ENCODE measurements at places on chromosomes 1 and 21. TPM values are rescaled to one million over a fixed set of nuclear protein-coding genes. Genes with fewer than 3 reads are reported as not detected.
A peak's percentile ranks its signal among the peaks of the same experiment; 100 is the strongest.

The IVL gene
- not detected for total RNA-seq

GRCh38 chr1:195053478-195053877, 1554.8 kb downstream of the KCNT2 start:
- no peaks in the 10 kb centered on the region for H3K27me3 ChIP-seq
- H3K4me1 ChIP-seq, result peaks cover 5% of the 10 kb centered on the region
- no peaks in the 10 kb centered on the region for H3K36me3 ChIP-seq
- peak overlapping the region; percentile 75 for H3K4me3 ChIP-seq
- DNase-seq, result no peak

The LORICRIN gene
- total RNA-seq, result not detected

GRCh38 chr21:41932576-41933312, 21.1 kb downstream of the C2CD2 start:
- peak overlapping the region; percentile 86 for H3K4me3 ChIP-seq
- H3K4me1 ChIP-seq, result peaks cover 33% of the 10 kb centered on the region
- H3K27ac ChIP-seq, result peak overlapping the region; percentile 96
- no peaks in the 10 kb centered on the region for H3K36me3 ChIP-seq
- peak; percentile 60 for DNase-seq
- no peaks in the 10 kb centered on the region for H3K27me3 ChIP-seq

DNA sequence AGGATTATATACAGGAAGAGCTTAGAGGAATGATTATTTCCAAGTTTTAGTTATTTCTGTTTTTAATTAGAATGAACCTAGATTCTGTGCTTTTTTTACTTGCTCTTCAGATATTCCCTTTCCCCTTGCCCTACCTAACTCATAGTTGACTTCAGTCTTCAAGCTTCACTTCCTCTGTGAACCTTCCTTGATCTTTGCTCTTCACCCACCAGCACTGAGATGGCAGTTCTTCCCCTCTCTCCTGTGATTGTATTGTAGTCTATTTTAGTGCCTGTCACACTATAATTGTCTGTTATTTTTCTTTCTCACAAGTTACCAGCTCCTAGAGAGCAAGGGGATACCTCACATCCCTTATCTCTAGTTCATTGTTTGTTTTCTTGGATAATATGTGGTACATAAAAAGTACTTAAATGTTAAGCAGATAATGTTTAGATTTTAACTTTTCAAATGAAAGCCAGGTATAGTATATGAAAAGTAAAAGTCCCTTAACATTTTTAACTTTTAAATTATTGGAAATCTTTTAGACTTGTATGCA, 33.2 kb downstream of the KCTD3 start:
- peaks cover 29% of the 10 kb centered on the region for H3K36me3 ChIP-seq
- H3K27me3 ChIP-seq, result no peaks in the 10 kb centered on the region
- H3K4me1 ChIP-seq, result peaks cover 63% of the 10 kb centered on the region
- no peak for DNase-seq

- H3K27ac ChIP-seq, result peak overlapping the region; percentile 11
- H3K36me3 ChIP-seq, result no peaks in the 10 kb centered on the region
- no peak overlapping the region for H3K4me3 ChIP-seq
- peaks cover 9% of the 10 kb centered on the region for H3K4me1 ChIP-seq
Observed at GRCh38 chr1:208510192-208510952, 266.2 kb upstream of the PLXNA2 start.

GRCh38 chr21:34705011-34705410, 36.2 kb downstream of the CLIC6 start:
- peaks cover 18% of the 10 kb centered on the region for H3K27me3 ChIP-seq
- DNase-seq, result no peak
- H3K4me1 ChIP-seq, result peaks cover 39% of the 10 kb centered on the region
- H3K36me3 ChIP-seq, result no peaks in the 10 kb centered on the region

- peak overlapping the region; percentile 65 for H3K27ac ChIP-seq
- peaks cover 23% of the 10 kb centered on the region for H3K36me3 ChIP-seq
- peaks cover 35% of the 10 kb centered on the region for H3K4me1 ChIP-seq
- DNase-seq, result peak; percentile 79
- no peaks in the 10 kb centered on the region for H3K27me3 ChIP-seq
- peak overlapping the region; percentile 39 for H3K4me3 ChIP-seq
Observed at GRCh38 chr1:221576268-221576667, 165.6 kb downstream of the DUSP10 start.

GRCh38 chr1:90926971-90927370, 94.9 kb downstream of the ZNF644 start:
- peaks cover 3% of the 10 kb centered on the region for H3K27me3 ChIP-seq
- DNase-seq, result no peak
- H3K27ac ChIP-seq, result peak overlapping the region; percentile 64

GRCh38 chr1:47635597-47635996, 197.8 kb downstream of the FOXD2 start:
- H3K27me3 ChIP-seq, result peaks cover 27% of the 10 kb centered on the region
- no peak overlapping the region for H3K27ac ChIP-seq
- no peak overlapping the region for H3K4me3 ChIP-seq
- H3K36me3 ChIP-seq, result no peaks in the 10 kb centered on the region
- H3K4me1 ChIP-seq, result peaks cover 14% of the 10 kb centered on the region
- DNase-seq, result peak; percentile 38

The TRIM67 gene
- not detected for total RNA-seq

The CALML6 gene
- 0.96 TPM for total RNA-seq

DNA sequence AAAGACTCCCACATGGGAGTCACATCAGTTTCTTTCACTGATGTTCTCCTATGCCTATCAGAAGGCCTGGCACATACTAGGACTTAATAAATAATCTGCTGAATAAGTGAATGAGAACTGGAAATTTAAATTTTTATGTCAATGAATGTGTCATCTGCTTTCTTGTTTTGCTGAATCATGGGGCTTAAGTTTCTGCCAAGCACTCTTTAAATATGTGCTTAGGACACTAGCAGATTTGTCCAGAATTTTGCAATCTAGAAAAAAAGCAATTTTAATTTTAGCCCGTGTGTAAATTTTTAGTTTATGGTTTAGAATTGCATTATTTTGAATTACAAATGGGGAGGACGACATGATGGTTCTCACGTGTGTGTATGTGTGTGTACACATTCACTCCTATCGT, 803.1 kb downstream of the USP25 start:
- H3K36me3 ChIP-seq, result no peaks in the 10 kb centered on the region
- peak overlapping the region; percentile 95 for H3K4me3 ChIP-seq
- DNase-seq, result peak; percentile 33
- H3K27me3 ChIP-seq, result no peaks in the 10 kb centered on the region
- peak overlapping the region; percentile 96 for H3K27ac ChIP-seq
- H3K4me1 ChIP-seq, result peaks cover 41% of the 10 kb centered on the region

The LCE1F gene
- total RNA-seq, result not detected

DNA sequence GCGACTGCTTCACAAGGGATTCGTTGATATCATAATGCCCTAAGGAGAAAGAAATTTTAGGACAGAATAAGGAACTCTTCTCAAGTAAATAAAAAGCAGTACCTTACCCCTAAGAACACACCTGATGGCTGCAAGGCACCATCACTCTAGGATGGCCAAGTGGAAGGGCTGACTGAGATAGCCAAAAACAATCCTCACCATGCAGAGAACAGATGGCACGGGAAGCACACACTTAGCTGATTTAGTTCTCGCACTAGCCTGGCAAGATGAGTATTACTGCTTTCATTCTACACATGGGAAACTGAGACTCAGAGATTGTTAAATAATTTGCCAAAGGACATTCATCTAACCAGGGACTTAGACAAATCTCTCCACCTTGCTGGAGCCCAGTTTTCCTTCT, 43.8 kb downstream of the STPG1 start:
- peaks cover 13% of the 10 kb centered on the region for H3K36me3 ChIP-seq
- H3K27ac ChIP-seq, result no peak overlapping the region
- no peak overlapping the region for H3K4me3 ChIP-seq
- H3K27me3 ChIP-seq, result peaks cover 9% of the 10 kb centered on the region
- DNase-seq, result no peak
- H3K4me1 ChIP-seq, result peaks cover 22% of the 10 kb centered on the region

The AMY1C gene
- not detected for total RNA-seq

- H3K27ac ChIP-seq, result no peak overlapping the region
- peaks cover 7% of the 10 kb centered on the region for H3K4me1 ChIP-seq
- peaks cover 4% of the 10 kb centered on the region for H3K27me3 ChIP-seq
Observed at GRCh38 chr1:209775678-209776077, 8.7 kb downstream of the C1orf74 start.

The FAM72D gene
- 2.2 TPM for total RNA-seq

- H3K4me1 ChIP-seq, result no peaks in the 10 kb centered on the region
- no peak overlapping the region for H3K27ac ChIP-seq
- DNase-seq, result no peak
- no peaks in the 10 kb centered on the region for H3K36me3 ChIP-seq
Observed at GRCh38 chr1:60196026-60196425, 122.5 kb upstream of the C1orf87 start.

Measured in HFFc6 (cell line).